ENCODE measurements at places on chromosomes 4 and X.

DNA sequence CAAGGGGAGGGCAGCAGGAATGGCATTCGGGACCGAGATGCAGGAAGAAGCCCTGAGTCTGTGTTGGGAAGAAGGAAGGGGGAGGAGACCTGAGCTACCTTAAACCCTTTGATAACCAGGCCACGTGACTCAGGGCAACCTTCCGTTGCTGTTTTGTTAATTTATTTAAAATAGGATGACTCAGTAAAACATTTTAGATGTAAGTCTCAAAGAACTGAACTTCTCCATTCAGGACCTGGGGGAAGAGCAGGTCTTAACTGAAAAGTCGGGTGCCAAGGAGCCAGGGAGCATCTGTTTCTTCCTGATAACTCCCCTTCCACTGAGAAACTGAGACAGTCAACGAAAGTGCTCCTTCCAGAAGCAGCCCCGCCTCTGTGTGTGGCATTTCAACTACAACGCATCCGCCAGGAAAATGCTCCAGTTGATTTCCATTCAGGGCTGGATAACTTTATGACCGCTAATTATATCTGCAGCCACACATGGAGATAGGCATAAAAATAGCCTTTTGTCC is 88.0 kb downstream of the IRF2 start:
- no peak for DNase-seq

- no peak for DNase-seq
Observed at GRCh38 chr4:8316251-8316771, 46.8 kb downstream of the HTRA3 start.

DNA sequence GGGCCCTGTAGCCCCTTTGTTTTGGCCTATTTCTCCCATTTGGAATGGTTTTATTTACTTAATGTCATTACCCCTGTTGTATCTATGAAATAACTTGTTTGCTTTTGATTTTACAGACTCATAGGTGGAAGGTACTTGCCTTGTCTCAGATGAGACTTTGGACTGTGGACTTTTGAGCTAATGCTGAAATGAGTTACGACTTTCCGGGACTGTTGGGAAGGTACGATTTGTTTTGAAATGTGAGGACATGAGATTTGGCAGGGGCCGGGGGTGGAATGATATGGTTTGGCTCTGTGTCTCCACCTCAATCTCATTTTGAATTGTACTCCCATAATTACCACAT is 39.4 kb downstream of the NLRP2B start:
- no peak for DNase-seq

DNA sequence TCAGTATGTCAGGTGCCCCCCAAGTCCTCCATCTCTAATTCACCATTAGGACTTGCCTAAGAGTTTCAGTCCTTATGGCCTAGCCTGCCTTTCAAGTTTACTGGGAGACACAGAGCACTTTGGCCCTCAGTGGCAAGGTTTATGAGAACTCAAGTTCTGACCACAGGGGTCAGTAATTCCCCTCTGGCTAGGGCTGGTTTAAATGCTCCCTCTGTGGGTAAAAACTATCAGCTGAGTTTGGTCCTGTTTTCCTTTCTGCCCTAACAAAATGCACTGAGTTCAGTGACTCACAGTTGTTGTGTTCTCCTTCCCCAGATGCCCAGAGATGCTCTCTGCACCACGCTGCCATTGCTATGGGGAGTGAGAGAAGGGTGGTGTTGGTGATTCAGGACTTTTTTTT is 163.2 kb downstream of the RELL1 start:
- DNase-seq = no peak

- no peak for DNase-seq
Observed at GRCh38 chr4:87053176-87053658, 118.4 kb downstream of the AFF1 start.

- no peak for DNase-seq
Observed at GRCh38 chr4:14343961-14344360, 658.3 kb upstream of the CPEB2 start.

DNA sequence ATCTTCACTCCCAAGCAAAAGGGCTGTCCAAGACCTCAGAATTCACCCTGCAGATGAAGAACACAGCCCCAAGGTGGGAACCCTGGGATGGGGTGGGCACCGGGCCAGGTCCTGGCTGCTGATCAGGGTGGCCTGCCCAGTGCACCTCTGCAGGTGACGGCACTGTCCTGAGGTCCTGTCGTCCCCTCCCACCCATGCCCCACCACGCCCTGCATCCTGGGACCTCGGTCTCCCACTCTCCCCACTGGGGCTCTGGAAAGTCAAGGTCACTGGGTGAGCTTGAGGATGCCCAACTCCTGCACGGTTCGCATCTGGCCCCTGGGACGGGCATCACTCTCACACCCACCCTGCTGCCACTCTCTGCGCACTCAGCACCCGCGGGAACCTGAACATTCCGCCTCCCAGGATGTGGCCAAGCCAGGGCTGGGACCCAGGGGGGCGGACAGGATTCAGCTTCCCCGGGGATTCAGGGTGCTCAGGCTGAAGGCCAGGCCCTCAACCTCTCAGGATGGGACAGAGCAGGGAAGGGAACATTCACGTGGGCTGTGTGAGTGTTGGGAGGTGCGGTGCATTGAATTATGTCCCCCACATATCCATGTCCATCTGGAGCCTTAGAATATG is 115.9 kb downstream of the CPZ start:
- DNase-seq = no peak

DNA sequence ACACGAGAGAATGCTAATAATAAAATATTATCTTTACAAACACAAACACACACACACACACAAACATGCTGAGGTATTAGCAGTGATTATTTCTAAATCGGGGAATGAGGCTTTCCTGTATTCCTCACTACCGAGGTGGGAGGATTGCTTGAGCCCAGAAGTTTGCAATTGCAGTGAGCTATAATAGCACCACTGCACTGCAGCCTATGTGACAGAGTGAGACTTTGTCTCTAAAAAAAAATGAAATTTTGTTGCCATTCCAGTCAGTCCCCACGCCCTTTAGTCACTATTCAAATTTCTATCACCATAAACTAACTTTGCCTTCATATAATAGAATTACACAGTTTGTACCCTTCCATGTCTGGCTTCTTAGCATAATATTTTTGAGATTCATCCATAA is 456.5 kb upstream of the CPEB2 start:
- DNase-seq = no peak

DNA sequence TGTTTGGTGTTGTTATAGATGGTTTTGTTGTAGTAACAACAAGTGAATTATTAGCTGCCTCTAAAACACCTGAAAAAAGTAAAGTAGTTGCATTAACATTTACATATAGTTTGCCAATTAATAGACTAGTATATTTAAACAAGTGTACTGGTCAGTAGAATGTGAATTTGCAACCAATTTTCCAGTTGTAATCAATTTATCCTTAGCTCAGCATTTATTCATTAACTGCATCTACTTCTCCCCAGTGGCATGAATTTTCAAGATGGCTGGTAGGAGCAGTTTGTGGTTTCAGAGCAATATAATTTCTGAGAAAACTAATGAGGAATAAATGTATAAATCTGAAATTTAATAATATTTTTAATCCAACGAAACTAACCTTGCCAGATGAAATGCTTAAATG is 37.9 kb downstream of the EMCN start:
- no peak for DNase-seq

DNA sequence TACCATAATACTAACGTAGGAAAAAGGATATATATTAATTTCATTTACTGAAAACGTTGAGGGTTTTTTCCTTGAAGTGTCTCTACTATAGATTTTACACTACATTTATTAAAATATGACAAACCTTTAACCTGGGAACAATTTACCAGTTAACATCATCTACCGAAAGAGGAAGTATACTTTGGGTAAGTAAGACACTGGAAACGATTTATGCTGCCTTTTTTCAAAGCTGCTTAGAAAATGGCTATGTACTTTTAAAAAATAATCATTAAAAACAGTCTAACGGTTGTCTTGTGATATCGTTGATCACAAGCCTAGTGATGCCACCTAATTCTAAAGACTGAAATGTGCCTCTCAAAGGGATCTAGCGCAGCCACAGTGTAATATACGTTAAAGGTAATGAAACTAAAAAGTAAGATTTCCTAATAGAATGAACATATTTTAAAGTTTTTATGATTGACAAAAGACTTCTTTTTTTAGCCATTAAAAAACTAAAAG is 50.4 kb downstream of the STX18 start:
- DNase-seq = no peak

GRCh38 chrX:18649498-18649951 is 22.4 kb downstream of the RS1 start:
- DNase-seq = no peak

- DNase-seq = no peak
Observed at GRCh38 chr4:98851806-98852205, 77.1 kb downstream of the EIF4E start.

- DNase-seq = no peak
Observed at GRCh38 chrX:97847885-97848679, 964.4 kb downstream of the RPA4 start.

DNA sequence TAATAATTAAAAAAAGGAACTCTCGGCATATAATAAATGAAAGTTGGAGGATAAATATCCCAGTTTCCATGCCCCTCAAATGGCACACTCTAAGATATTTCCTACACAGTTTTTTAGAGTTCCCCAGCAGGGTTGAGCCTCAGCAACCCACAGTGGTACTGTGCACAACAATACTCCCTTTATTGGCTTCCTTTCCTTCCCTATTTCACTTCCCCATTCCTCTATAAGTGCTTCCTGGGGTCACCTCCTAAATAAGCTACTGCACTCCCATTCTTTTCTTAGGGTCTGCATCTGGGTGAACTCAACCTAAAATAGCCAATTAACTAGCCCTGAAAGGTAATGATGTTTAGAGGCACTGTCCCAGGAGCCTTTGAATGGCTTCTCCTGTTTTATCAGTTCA is 76.4 kb upstream of the NHS start:
- DNase-seq = peak; percentile 32

GRCh38 chr4:41205854-41206460 is 8.4 kb downstream of the APBB2 start:
- no peak for DNase-seq

DNA sequence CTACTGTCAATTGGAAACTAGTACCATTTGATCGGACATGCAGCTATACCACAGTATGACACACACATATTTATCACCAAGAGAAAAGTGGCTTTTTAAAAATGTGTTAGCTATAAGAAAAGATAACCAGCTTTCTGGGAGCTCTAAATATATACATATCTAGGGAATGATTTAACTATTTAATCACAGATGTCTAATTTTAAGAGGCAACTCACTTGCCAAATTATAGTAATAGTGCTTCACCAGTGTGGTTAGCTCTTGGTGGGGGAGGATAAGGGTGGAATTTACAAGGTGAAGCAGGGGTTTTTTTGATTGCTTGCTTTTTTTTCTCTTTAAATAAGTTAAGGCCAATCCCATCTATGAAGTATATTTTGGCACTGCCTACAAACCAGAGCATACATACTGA is 547.7 kb upstream of the DIPK2B start:
- no peak for DNase-seq

- DNase-seq = no peak
Observed at GRCh38 chr4:66647926-66648325, 897.4 kb downstream of the CENPC start.

GRCh38 chrX:109920325-109920724 is 82.6 kb upstream of the TMEM164 start:
- no peak for DNase-seq

GRCh38 chr4:85555206-85555605 is 80.3 kb downstream of the ARHGAP24 start:
- no peak for DNase-seq

- DNase-seq = no peak
Observed at GRCh38 chr4:48493452-48494100, 3.5 kb downstream of the ZAR1 start.

DNA sequence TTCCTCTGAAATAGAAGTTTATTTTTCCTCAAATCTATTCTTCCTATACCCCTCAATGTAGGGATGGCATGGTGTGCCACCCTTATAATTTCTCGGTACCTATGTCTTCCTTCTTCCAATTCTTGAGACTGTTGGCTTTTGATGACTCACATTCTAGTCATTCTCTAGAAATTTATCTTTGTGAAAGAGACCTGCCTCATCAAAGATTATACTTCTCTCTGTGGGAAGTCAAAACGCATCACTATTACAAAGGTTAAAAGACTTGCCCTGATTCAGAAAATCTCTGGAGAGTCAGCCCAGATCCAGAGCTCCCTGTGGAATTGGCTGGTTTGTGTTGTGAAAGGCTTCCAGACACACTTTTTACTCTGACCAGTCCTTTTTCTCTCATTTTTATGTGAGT is 65.9 kb upstream of the FSTL5 start:
- no peak for DNase-seq

DNA sequence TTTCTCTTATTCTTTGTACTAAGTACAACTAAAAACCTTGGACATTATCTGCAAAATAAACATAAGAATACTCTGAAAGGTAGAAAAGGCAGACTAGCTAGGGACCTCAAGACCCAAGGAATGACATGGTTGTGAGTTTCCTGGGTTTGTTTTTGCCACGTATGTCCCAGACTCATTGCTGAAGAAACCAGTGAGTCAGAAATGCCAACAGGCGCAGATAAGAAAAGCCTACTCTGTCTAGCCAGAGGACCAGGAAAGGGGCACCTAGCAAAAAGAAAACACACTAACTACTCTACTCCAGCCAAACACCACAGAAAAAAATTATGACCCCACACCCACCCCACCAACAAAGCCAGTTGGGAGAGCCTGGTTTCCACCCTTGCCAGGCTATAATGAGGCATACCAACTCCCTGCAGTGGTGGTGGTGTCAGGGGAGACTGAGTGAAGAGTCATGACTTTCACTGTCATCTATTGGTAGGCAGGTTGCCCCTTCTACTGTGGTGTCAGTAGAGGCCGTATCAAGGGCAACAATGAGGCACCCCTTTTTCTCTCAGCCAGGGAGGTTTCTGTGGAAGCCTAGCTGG is 10.9 kb downstream of the MTMR1 start:
- DNase-seq = no peak

DNA sequence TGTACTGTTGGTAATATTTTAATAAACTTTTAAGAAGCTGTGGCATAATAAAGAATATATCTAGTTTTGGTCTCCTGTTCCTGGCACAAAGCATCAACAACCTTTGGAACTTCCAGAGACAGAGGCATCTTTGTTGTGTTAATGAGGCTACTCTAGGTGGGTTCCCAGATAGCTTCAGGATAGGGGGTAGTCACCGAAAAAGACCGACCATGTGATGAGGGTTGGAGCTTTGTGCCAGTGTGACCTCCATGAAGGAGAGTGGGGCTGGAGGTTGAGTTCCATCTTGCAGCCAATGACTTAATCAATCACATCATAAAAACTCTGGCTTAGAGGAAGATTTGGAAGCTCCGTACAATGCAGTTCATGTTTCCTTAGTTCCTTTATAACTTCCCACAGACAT is 9.9 kb downstream of the PPAT start:
- DNase-seq = no peak

GRCh38 chr4:3443750-3444309 is 2.1 kb downstream of the HGFAC start:
- DNase-seq = no peak

- DNase-seq = no peak
Observed at GRCh38 chr4:104022831-104023230, 303.0 kb upstream of the TACR3 start.

GRCh38 chr4:108008721-108009120 is 19.0 kb downstream of the HADH start:
- no peak for DNase-seq

DNA sequence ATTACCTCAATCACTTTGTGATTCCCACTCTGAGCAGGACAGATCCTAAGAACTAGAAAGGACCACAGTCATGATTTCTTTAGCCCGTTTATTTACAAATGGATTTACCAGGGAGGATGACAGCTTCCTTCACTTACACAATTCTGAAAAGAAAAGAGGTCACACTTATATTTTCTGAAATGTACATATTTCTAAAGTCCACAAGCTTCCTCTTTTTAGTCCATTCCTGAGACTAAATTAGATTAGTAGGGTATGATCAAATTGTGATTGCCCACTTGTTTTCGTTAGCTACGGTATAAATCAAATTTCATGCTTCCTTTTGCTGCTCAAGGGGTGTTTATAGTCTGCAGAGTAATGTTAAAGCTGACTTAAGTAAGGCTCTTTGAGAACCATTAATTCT is 7.6 kb upstream of the AMELX start:
- no peak for DNase-seq
